HFFc6 (cell line): ENCODE measurements at places on chromosomes 7 and 10.

- no peak for DNase-seq
- peaks cover 43% of the 10 kb centered on the region for H3K27me3 ChIP-seq
- H3K4me3 ChIP-seq = no peak overlapping the region
- H3K4me1 ChIP-seq = no peaks in the 10 kb centered on the region
- no peak overlapping the region for H3K27ac ChIP-seq
- H3K36me3 ChIP-seq = no peaks in the 10 kb centered on the region
Measured at GRCh38 chr10:97124211-97124610, 61.5 kb downstream of the SLIT1 start.

DNA sequence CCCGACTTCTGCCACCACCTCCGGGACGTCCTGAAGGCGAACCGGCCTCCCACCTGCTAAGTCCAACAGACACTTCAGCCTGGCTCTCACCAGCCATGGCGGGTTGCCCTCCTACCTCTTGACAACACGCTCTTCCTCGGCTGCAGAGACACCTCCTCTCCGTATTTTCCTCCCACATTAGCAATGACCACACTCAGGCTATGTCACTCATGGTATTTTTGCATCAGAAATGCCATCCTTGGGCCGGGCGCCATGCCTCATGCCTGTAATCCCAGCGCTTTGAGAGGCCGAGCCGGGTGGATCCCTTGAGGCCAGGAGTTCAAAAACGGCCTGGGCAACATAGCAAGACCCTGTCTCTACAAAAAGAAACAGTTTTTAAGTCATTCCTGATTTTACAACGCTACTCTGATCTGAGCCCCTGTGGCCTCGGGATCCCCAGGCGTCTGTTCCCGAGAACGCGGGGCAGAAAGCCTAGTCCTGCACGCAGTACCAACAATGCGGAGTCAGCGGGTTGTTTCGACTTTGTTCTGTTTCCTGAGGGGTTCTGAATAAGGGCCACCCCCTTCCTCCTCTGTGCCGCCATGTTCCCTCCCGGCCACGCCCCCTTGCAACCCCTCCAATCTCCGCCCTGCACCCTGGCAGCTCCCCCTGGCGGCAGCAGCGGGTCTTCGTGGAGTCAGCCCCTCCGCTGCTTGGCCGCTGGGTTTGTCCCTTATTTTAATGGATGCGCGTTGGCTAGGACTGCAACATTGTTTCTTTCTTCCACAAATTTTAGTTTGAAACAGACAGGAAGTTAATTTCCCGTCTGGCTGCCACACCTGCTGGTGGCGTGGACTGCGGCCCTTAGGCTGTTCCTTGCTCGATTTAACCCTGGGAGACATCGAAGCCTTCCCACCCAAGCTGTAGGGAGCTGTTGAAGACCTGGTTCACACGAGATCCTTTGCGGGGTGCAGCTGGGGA lies 9.7 kb upstream of the ZFAND2A start:
- no peaks in the 10 kb centered on the region for H3K36me3 ChIP-seq
- no peak overlapping the region for H3K4me3 ChIP-seq
- no peak overlapping the region for H3K27ac ChIP-seq
- no peak for DNase-seq
- H3K4me1 ChIP-seq = no peaks in the 10 kb centered on the region

DNA sequence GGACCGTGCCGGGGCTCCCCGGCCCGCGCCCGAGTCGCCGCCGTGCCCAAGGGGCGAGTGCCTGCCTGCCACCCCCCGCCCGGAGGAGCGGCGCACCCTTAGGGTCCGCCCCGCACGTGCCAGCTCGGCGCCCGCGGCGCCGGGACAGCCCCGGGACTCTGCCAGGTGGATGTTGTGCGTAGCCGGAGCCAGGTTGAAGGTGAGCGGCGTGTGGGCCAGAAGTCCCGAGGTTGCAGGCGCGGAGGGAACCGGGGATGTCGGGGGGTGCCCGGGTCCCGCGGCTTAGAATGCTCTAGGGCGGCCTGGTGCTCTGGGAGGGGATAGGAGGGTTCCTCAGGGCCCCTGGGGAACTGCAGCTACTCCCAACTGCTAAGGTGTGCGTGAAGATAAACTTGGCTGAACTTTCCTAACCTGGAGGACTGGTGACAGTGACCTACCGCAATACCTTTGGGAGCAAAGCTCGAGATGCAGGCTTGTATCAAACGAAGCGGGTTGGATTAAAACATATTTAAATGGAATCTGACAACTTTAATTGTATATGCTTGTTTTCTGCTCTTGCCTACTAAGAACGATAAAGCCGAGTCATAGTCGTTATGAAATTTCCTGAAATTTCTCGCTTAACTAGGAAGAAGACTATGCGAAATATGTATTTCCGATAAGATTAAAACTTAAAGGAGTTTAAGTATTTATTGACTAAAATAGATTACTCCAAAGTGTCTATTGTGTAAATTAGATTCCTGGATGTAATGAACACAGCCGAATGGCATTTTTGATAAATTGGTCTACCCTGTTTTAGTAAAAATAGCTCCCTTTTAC lies at the start of gene CUX1:
Gene CUX1, plus strand, starts transcription at position 156 of the 816 bp plus-strand sequence. Its CDS starts 14 bp downstream, at position 170.
- no peak for DNase-seq
- H3K36me3 ChIP-seq = peaks cover 6% of the 10 kb centered on the region; the same call in 1 of the 2 replicates
- H3K27ac ChIP-seq = peak within 1 kb of the TSS; percentile 65
- H3K4me1 ChIP-seq = peaks cover 46% of the 10 kb centered on the region
- H3K27me3 ChIP-seq = no peaks in the 10 kb centered on the region
- H3K4me3 ChIP-seq = peak within 1 kb of the TSS; percentile 86

DNA sequence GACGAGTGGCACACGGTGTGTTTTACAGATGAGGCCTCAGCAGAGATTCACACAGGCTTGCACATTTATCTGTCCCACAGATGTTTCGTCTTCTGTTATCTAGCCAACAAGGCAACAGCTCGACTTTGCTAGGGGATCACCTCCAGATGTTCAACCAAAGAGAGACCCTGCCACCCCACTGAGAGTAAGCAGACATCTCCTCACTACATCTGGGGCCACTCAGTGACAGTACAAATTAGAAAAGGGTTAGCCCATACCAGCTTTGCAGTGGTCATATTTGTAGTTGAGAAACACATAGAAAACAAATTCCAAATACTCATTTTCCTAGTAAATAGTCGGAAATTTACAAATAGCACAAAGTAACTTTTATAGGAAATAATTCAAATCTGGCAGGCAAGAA lies 164.2 kb downstream of the HDAC9 start:
- no peak for DNase-seq
- H3K27ac ChIP-seq = peak overlapping the region; percentile 23; the same call in 1 of the 2 replicates
- H3K36me3 ChIP-seq = no peaks in the 10 kb centered on the region
- peaks cover 1% of the 10 kb centered on the region; the same call in 1 of the 2 replicates for H3K27me3 ChIP-seq
- no peak overlapping the region for H3K4me3 ChIP-seq

GRCh38 chr7:34735526-34735925 lies 77.5 kb downstream of the NPSR1 start:
- H3K27me3 ChIP-seq = peaks cover 3% of the 10 kb centered on the region
- no peak overlapping the region for H3K4me3 ChIP-seq
- H3K4me1 ChIP-seq = no peaks in the 10 kb centered on the region

GRCh38 chr7:19210893-19211413 lies 65.7 kb upstream of the FERD3L start:
- no peak for DNase-seq
- no peaks in the 10 kb centered on the region for H3K36me3 ChIP-seq
- H3K4me3 ChIP-seq = peak overlapping the region; percentile 74; the same call in 1 of the 2 replicates
- peaks cover 39% of the 10 kb centered on the region; the same call in 1 of the 2 replicates for H3K4me1 ChIP-seq

- no peak overlapping the region for H3K4me3 ChIP-seq
- no peaks in the 10 kb centered on the region for H3K36me3 ChIP-seq
- DNase-seq = no peak
- H3K4me1 ChIP-seq = no peaks in the 10 kb centered on the region
- H3K27me3 ChIP-seq = peaks cover 18% of the 10 kb centered on the region
Measured at GRCh38 chr7:491292-491957, 28.2 kb downstream of the PDGFA start.

DNA sequence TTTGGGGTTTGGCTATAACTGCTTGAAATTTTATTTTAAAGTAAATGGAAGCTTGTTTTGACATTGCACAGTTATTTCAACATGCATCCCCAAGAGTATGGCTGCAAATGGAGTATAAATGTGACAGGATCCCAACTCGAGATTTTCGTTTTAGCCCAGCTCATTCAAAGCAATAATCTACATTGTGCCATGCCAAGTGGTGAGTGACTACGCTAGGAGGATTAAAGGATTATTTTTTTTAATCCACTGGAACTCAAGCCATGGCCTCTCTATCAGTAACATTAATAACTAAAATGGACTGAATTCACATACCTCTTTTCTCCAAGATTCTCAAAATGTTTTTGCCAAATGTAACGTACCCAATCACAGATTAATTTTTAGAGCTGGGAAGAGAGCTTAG lies 60.6 kb upstream of the AUTS2 start:
- H3K27me3 ChIP-seq = no peaks in the 10 kb centered on the region
- no peaks in the 10 kb centered on the region for H3K4me1 ChIP-seq
- no peaks in the 10 kb centered on the region for H3K36me3 ChIP-seq

GRCh38 chr7:99359465-99360154 lies 14.9 kb upstream of the ARPC1B start:
- no peak for DNase-seq
- peaks cover 16% of the 10 kb centered on the region for H3K36me3 ChIP-seq
- H3K27me3 ChIP-seq = peaks cover 2% of the 10 kb centered on the region; the same call in 1 of the 2 replicates
- no peak overlapping the region for H3K27ac ChIP-seq

DNA sequence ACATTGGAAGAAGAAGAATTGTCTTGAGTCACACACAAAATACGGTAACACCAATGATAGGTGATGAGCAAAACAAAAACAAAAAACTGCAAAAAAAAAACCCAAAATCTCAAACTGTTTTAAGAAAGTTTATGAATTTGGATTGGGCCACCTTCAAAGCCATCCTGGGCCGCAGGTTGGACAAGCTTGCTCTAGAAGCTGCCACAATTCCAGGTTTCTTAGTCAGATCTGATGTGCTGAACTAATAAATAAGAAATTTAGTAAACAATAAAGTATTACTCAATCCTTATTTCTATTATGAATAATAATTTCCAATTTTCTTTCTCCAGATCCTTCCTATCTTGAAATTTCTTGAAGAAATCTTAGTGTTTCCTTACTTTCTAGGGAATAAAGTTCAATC lies 10.0 kb downstream of the WASL start:
- H3K27me3 ChIP-seq = no peaks in the 10 kb centered on the region
- no peak overlapping the region for H3K4me3 ChIP-seq
- H3K4me1 ChIP-seq = peaks cover 28% of the 10 kb centered on the region; the same call in 1 of the 2 replicates
- H3K36me3 ChIP-seq = peaks cover 4% of the 10 kb centered on the region; the same call in 1 of the 2 replicates

GRCh38 chr7:5255832-5256231 lies 26.9 kb upstream of the SLC29A4 start:
- H3K27me3 ChIP-seq = peaks cover 3% of the 10 kb centered on the region
- H3K4me3 ChIP-seq = no peak overlapping the region
- no peak for DNase-seq
- H3K27ac ChIP-seq = no peak overlapping the region

- H3K4me1 ChIP-seq = peaks cover 43% of the 10 kb centered on the region
- DNase-seq = peak; percentile 40
- no peak overlapping the region for H3K4me3 ChIP-seq
Measured at GRCh38 chr7:16926283-16926682, 44.5 kb upstream of the AGR3 start.

- H3K27me3 ChIP-seq = peaks cover 1% of the 10 kb centered on the region; the same call in 1 of the 2 replicates
- DNase-seq = no peak
Measured at GRCh38 chr10:7030134-7030855, 380.5 kb downstream of the SFMBT2 start.

DNA sequence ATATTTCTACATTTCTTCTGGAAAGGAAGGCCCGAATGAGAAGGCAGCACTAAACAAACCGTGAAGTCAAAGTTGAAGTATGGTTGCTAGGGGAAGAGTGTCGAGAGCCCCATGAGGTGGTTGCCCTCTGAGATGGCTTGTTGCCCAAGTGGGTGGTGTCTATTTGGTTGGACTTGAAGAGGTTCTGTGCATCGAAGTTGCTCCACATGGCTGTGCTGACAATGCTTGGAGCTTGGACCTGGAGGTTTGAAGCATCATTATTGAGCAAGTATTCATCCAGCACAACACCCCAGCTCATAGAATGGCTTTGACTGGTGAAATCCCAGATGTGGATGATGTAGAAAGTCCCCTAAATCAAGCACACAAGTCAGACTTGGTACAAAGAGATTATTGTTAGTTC lies 165.2 kb upstream of the CDCA7L start:
- H3K4me3 ChIP-seq = no peak overlapping the region
- DNase-seq = no peak
- H3K27me3 ChIP-seq = peaks cover 9% of the 10 kb centered on the region
- no peak overlapping the region for H3K27ac ChIP-seq
- H3K36me3 ChIP-seq = no peaks in the 10 kb centered on the region
- H3K4me1 ChIP-seq = peaks cover 29% of the 10 kb centered on the region
